NCI-H526 treated with DMSO at 0.1 percent for 48 hours (cell line): ENCODE measurements at places on chromosomes 13 and 19.

- DNase-seq: no peak
Observed at GRCh38 chr13:32430018-32430747, 2.3 kb upstream of the N4BP2L1 start.

GRCh38 chr13:68078874-68079273 lies 848.7 kb upstream of the PCDH9 start:
- DNase-seq: no peak

- DNase-seq: no peak
Observed at GRCh38 chr13:71285700-71286099, 581.3 kb downstream of the DACH1 start.

- no peak for DNase-seq
Observed at GRCh38 chr13:99626461-99627082, 125.3 kb downstream of the TM9SF2 start.

DNA sequence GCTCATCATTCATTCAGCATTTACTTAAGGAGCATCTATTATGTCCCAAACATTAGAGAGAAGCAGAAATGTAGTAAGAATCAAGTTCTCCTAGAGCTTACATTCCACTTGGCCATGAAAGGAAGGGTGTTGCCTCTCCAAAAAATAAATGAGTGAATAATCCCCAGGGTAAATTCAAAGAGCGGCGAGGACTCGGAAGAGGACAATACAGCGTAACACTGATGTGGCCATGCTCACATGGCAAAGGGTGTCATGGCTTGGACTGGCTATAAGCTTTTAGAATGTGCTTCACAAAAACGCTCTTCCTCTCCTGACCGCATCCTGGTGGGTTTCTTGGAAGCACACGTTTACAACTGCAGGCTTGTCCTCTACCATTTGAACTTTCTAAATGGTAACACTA lies 290.2 kb downstream of the IRS2 start:
- DNase-seq: no peak

- no peak for DNase-seq
Observed at GRCh38 chr13:36766295-36766694, 52.7 kb upstream of the RFXAP start.

GRCh38 chr19:708154-709143 lies at the start of gene PALM:
Gene PALM (plus strand): TSS chr19:708935. CDS start chr19:709147, 212 bp downstream.
- no peak for DNase-seq

DNA sequence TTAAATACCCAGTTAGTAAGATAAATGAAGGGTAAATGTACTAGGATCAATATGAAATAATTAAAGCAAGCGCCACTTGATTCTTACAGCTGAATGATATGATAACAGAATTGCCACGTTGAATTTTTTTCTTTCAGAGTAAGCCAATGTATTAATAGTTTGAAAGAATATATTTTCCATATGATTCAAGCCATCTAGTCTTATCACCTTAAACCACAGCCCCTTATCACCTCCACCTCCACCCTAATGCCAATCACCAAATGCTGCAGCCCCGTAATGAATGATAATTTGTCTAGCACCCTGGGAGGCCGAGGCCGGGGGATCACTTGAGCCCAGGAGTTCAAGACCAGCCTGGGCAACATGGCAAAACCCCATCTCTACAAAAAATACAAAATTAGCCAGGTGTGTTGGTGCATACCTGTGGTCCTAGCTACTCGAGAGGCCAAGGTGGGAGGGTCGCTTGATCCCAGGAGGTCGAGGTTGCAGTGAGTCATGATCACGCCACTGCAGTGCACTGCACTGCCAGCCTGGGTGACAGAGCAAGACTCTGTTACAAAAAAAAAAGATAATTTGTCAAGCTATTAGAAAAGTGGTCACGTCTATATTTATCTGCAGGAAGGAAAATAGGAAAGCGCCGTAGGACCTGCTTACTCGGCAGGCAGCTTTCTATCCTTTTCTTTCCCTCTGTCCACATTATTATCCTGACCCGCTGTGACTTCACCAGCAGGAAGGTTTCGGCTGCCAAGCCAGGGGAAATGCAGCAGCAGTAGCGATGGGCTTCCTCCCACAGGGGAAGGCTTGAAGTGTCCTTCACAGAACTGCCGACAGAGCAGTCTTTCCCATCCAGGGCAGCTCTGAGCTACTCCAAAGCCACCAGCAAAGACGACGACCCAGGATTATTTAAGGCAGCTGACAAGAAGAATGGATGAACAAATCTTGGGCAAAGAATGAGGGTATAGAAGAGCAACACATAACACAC lies 19.7 kb upstream of the CLN5 start:
- DNase-seq: no peak

- DNase-seq: no peak
Observed at GRCh38 chr13:25571237-25571636, 199.5 kb downstream of the ATP8A2 start.

- no peak for DNase-seq
Observed at GRCh38 chr13:28325022-28325421, 169.9 kb downstream of the FLT1 start.

DNA sequence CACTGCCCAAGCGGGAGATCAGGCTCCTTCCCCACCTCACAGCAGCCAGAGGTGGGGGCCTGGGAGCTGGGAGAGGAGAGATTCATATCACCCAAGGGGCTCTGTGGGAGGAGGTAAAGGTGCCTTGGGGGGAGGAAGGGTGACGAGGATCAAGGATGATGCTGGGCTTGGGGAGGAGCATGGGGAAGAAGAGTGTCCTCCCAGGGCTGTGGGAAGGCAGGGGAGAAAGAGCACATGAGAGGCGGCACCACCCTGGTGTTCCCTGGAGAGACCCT lies 82.7 kb downstream of the ANKRD10 start:
- DNase-seq: no peak

DNA sequence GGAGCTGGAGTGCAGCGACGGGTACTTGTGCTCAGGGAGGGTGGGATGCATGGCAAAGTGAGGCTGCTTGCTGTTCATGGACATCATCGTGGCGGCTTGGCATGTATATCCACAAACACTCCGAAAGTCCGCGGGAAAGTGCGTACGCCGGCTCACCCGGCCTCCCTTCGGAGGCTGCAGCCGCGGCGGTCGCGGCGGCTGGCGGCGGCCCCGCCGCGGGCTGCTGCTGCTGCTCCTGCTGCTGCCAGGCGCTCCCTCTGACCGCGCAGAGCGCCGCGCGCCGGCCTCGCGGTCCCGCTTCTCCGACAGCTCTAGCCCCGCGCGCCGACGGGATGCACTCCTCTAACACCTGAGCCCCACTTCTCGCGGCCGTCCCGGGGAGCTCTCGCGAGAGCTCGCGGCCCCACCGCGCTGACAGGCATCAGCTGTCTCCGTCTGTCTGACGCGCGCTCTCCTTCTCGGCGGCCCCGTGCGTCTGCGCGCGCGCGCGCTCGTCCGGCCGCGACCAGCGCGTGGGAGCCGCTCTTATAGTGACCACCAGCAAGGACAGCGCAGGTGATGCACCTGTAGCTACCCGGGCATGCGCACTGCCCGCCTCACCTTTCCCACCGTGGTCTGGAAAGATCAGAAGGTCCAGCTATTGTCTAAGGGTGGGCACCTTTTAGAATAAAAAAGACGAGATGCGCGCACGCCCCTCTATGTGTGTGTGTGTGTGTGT lies at the start of gene POU4F1:
Gene POU4F1, minus strand, starts transcription at position 313 of the 718 bp plus-strand sequence. Its CDS starts 226 bp downstream, at position 87.
- peak; percentile 95 for DNase-seq

GRCh38 chr13:29954082-29955028 lies 103.9 kb upstream of the UBL3 start:
- no peak for DNase-seq

DNA sequence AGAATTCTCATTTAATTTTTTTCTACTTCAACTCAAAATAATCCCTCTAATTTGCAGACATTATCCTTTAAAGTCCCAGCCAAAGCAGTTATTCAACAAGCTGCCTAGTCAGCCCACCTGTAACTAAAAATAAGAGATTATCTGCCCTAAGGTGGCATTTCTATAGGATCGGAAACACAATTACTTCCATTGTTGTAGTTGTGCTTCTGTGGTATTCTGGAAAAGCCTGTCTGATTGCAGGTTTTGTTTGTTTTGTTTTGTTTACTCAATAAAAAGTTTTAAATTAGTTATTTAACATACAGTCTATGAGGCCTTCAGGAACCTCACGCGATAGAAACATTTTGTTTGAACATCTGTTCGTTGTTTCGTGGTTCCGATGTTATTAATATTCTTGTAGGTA lies 101.0 kb downstream of the ZIC5 start:
- DNase-seq: peak; percentile 89

DNA sequence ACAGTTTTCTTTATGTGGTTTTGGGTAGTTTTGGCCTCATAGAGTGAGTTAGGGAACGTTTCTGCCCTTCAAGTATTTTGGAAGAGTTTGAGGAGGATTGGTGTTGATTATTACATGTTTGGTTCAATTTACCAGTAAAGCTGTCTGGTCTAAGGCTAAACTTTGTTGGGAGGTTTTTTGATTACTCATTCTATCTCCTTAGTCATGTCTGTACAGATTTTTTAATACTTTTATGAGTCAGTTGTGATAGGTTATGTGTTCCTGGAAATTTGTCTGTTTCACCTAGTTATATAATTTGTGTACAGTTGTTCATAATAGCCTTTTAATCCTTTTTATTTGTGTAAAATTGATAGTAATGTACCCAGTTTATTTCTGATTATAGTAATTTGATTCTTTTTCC lies 20.4 kb downstream of the RNF17 start:
- DNase-seq: no peak

- DNase-seq: no peak
Observed at GRCh38 chr19:2062389-2062729, 11.3 kb upstream of the MKNK2 start.

DNA sequence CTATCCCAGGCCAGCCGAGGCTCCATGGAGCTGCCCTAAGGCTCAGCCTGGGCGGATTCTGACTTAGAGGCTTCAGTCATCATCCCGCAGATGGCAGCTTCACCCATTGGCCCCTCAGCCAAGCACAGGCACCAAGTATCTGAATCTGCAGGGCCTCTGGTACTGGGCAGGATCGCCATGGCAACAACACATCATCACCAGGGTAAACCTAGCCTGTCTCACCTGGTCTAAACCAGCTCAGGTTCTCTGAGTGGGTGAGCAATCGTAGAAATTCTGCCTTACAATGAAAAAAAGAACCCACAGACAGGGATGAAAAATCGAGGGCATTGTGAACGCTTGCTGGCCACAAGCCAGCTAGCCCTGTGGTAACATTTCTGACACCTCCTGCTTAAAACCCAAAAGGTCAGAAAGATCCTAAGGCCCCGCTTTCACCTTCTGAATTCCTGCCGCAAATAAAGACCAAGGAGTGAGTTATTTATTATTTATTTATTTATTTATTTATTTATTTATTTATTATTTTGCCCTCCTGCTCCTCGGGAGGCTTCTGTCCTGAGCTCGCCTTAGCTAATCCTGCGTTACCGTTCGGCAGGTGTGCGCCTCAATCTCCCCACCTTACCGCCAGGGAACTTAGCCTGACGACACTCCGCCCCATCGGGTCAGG lies 12.0 kb upstream of the CEACAM21 start:
- no peak for DNase-seq

- no peak for DNase-seq
Observed at GRCh38 chr13:66113882-66114526, 1116.1 kb downstream of the PCDH9 start.

- no peak for DNase-seq
Observed at GRCh38 chr19:12935071-12935470, 1.6 kb upstream of the FARSA start.

DNA sequence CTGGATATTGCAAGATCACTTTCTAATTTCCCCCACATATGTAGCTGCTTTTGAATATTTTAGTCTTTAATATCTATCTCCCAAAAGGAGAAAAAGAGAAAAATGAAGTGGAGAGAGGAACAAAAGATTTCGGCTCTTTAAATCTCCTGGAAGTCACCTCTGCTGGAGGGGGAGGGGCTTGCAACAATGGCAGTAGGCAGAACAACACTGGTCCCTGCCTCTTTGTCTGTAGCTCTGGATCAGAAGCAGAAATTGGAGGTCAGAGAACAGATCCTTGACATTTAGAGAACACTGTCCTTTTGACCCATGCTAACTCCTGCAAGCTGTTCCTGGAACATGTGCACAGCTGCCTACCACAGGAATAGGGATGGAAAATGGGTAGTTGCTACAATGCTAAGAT lies 86.7 kb upstream of the GPR12 start:
- no peak for DNase-seq

GRCh38 chr13:105343134-105343806 lies 1192.2 kb downstream of the EFNB2 start:
- no peak for DNase-seq

- no peak for DNase-seq
Observed at GRCh38 chr19:703651-704446, 4.9 kb upstream of the PALM start.

GRCh38 chr13:95123726-95124125 lies 177.5 kb downstream of the ABCC4 start:
- no peak for DNase-seq

DNA sequence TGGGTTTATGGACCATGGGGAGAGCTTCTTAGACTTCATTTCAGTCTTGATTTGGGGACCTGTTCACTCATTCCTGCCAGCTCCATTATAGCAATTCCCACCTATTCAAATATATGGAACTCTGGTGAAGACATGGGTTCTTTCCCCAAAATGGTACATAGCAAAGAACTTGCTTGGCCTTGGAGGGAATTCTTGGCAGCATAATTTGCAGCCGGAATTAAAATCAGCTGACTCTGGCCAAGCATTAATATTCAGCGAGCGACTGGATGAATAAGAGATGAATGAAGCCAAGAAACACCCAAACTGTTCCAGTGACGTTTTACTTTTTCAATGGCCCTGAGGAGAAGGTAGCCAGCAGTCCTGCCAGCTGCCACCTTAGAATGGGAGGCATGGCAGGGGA lies 88.4 kb upstream of the SOX1 start:
- no peak for DNase-seq

DNA sequence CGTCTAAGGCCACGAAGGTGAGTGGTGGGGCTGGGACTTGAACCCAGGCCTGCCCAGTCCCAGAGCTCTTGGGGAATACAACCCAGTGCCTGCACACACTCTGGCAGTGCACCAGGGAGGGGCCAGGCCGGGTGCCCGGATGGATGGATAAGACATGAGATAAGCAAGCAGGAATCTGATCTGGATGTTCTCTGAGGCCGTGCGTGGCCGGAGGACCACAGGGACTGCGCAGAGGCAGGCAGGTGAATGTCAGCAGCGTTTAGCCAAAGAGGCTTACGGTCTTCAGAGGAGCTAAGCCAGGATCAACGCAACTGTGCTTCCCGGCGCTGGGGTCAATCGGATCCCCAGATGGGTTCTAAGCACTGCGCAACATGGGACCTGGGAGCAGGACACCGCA lies 1.5 kb downstream of the ZNF787 start:
- no peak for DNase-seq
